ENCODE measurements at places on chromosomes 13 and 19.

- no peak for DNase-seq
- H3K36me3 ChIP-seq = peaks cover under 1% of the 10 kb centered on the region
- peak overlapping the region; percentile 36 for H3K27ac ChIP-seq
Observed at GRCh38 chr19:45515081-45515624, 7.9 kb downstream of the VASP start.

- H3K36me3 ChIP-seq = no peaks in the 10 kb centered on the region
- no peak for DNase-seq
- no peak overlapping the region for H3K27ac ChIP-seq
- H3K4me3 ChIP-seq = no peak overlapping the region
Observed at GRCh38 chr19:50190439-50190891, 13.0 kb upstream of the MYH14 start.

DNA sequence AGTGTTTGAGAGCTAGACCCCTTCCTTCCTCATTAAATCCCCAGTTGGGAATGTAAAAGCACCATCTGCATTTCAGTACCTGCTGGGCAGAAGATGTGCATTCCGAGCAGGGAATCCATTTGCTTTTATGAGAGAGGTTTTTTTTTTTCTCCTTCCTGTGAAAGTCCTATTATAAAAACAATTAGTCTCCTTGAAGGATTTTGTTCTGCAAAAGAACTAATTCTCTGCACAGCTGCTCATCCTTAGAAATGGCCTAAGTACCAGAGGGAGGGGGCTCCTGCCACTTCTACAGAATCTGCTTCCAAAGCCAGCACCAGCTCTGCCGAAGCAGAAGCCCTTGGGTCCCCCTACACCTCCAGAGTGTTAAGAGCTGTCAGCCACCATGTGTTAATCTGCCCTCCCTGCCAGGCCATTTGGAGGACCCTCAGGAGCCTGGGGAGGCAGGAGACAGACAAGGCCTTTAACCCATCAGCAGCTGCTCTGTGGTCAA, 36.4 kb upstream of the SERPINE3 start:
- no peak overlapping the region for H3K4me3 ChIP-seq
- H3K27me3 ChIP-seq = no peaks in the 10 kb centered on the region
- no peak overlapping the region for H3K27ac ChIP-seq
- DNase-seq = no peak

- H3K4me3 ChIP-seq = no peak overlapping the region
- H3K36me3 ChIP-seq = peaks cover 20% of the 10 kb centered on the region
- H3K4me1 ChIP-seq = no peaks in the 10 kb centered on the region
- H3K27ac ChIP-seq = no peak overlapping the region
- no peak for DNase-seq
Observed at GRCh38 chr19:19049406-19049805, 14.4 kb upstream of the SLC25A42 start.

DNA sequence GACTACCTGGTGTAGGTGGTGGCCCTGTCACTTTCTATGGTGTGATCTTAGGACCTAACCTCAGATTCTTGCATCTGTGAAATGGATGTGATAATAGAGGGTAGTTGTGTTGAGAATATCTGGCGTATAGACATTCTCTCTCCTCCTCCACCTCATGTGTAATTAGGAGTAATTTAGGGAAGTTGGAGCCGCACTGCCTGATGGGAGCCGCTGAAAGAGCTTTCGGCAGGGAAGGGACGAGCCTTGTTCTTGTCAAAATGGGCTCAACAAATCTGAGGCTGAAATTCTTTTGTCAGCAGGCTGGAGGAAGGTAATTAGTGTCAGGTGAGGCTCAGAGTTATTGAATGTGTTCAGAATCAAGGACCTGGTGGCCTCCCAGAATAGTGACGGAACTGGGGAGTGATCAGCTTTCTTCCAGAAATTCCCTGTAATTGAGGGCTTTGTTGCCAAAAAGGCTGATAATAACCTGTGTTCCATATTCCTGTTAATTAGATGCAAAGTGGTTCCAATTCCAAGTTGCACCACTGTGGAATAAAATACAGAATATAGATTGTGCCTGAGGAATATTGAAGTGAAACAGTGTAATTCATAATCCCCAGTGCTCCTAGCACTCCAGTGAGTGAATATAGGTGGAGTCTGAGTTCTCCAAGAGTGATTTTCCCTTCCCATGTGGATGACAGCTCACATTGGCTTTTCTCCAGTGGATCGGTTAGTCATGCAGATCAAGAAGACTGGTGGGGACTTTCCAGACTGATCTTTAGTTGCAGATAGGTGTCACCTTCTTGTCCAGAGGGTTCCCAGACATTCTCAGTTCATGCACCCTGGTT, 47.5 kb downstream of the SPATA13 start:
- peaks cover 11% of the 10 kb centered on the region for H3K4me1 ChIP-seq
- DNase-seq = no peak
- no peaks in the 10 kb centered on the region for H3K27me3 ChIP-seq

- DNase-seq = no peak
- H3K4me1 ChIP-seq = no peaks in the 10 kb centered on the region
- no peak overlapping the region for H3K27ac ChIP-seq
- no peak overlapping the region for H3K4me3 ChIP-seq
Observed at GRCh38 chr19:8020681-8021080, 15.2 kb upstream of the ELAVL1 start.
